ENCODE measurements at places on chromosomes 5 and 9. TPM values are rescaled to one million over a fixed set of nuclear protein-coding genes. Genes with fewer than 3 reads are reported as not detected.

PCDHGA9 gene
- total RNA-seq = 4.8 TPM

GDNF gene
- 0.83 TPM for total RNA-seq

PCDHGA10 gene
- 10.2 TPM for total RNA-seq

SLC34A1 gene
- not detected for total RNA-seq

FOXD4L3 gene
- not detected for total RNA-seq

GLE1 gene
- total RNA-seq = 23.6 TPM

NR2F1 gene
- total RNA-seq = 90.8 TPM

PTGER4 gene
- total RNA-seq = 5.4 TPM

APBA1 gene
- 8.8 TPM for total RNA-seq

FOXE1 gene
- not detected for total RNA-seq

GRCh38 chr5:139025651-139026050 lies 150.5 kb upstream of the LRRTM2 start:
- no peaks in the 10 kb centered on the region for H3K36me3 ChIP-seq
- no peak for DNase-seq
- no peaks in the 10 kb centered on the region for H3K4me1 ChIP-seq
- no peak overlapping the region for H3K27ac ChIP-seq

DNA sequence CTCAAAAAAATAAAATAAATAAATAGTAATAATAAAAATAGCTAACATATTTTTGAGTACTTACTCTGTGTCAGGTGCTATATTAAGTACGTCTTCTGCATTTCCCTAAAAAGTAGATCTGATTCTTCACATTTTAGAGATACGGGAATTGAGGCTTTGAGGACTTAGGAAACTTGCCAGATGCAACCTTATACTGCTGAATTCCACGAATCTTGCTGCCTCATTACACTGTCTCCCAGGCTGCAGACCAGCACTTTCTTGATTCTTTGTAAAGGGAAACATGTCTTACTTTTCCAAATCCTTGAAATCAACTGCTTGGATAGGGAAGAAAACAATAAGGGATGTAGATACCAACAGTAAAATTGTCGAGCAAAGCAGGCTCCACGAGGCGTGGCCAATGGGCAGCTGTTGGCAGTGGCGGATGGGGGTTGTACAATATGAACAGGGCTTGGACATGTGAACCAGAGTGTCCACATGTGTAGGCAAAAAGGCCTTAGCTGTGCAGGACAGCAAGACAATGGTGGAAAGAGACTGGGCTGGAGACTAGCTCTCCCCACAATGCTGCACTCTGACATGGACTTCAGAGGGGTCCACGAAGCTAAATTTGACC lies 124.3 kb upstream of the RAI14 start:
- peak; percentile 95 for DNase-seq
- H3K4me3 ChIP-seq = no peak overlapping the region
- peaks cover 21% of the 10 kb centered on the region for H3K4me1 ChIP-seq
- H3K36me3 ChIP-seq = no peaks in the 10 kb centered on the region
- no peak overlapping the region for H3K27ac ChIP-seq

GRCh38 chr5:123813937-123814624 lies 302.1 kb downstream of the CSNK1G3 start:
- H3K27ac ChIP-seq = no peak overlapping the region
- no peaks in the 10 kb centered on the region for H3K27me3 ChIP-seq
- no peaks in the 10 kb centered on the region for H3K4me1 ChIP-seq
- peak; percentile 73 for DNase-seq
- no peaks in the 10 kb centered on the region for H3K36me3 ChIP-seq
- H3K4me3 ChIP-seq = no peak overlapping the region

DNA sequence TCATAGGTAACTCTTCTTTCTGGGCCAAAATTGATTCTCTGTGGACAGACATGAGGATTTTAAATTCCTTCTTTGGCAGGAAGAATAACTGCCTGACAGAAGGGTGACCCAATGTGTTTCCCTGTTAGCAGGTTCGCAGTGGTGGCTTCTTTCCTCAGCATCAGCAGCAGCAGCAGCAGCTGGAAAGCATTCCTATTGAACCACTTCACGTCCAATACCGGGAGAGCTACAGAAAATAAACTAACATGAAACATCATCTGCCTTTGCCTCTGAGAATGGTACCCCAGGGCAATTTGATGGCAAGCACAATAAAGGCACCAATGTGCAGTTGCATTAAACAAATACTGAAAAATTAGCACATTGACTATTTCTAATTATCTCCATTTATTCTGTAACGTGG lies 214.5 kb downstream of the TMEM167A start:
- H3K4me3 ChIP-seq = no peak overlapping the region
- H3K27me3 ChIP-seq = no peaks in the 10 kb centered on the region
- no peak overlapping the region for H3K27ac ChIP-seq
- no peaks in the 10 kb centered on the region for H3K36me3 ChIP-seq
- H3K4me1 ChIP-seq = no peaks in the 10 kb centered on the region

DNA sequence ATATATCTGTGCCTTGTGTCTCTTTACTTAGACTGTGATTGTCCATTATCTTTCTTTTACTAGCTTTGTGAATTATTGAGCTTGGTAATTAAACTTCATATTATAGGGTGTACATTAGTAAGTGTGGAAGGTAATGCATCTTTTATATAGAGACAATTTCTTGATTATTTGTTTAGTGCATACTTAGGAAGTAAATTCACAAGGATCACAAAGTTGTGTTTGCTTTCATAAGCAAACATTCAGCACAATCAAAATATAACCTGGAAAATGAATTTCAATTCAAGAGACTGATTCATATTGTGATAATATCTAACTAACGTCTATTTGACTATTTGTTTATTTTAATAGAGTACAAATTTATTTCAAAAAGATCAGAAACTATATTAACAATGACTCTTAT lies 749.9 kb upstream of the NUDT12 start:
- no peak for DNase-seq
- no peaks in the 10 kb centered on the region for H3K27me3 ChIP-seq
- no peak overlapping the region for H3K4me3 ChIP-seq

DNA sequence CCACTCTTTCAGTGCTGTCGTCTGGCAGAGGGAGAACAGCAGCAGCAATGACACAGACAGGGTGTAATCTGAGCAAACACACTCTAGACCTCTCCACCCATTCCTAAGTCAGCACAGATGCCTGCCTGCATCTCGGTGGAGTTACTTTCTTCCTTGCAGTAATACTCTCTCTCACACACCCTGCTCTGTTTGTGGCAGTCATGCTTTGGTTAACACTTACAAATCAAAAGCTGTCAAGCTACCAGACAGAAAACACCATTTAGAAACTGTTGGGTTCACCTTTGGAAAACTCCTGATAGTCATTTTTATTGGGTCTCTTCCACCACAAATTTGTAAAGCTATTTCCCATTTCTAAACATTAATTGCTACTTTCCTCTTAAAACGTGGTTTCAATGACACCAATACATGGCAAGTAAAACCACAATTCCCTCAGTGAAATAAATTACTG lies 27.3 kb downstream of the LHFPL2 start:
- no peaks in the 10 kb centered on the region for H3K36me3 ChIP-seq
- peak; percentile 49 for DNase-seq
- H3K27me3 ChIP-seq = no peaks in the 10 kb centered on the region
- no peaks in the 10 kb centered on the region for H3K4me1 ChIP-seq

GRCh38 chr9:134209731-134210311 lies 45.5 kb upstream of the RNU6ATAC start:
- DNase-seq = no peak
- no peak overlapping the region for H3K4me3 ChIP-seq
- peaks cover 3% of the 10 kb centered on the region for H3K4me1 ChIP-seq
- no peak overlapping the region for H3K27ac ChIP-seq

- no peaks in the 10 kb centered on the region for H3K27me3 ChIP-seq
- no peak overlapping the region for H3K4me3 ChIP-seq
- H3K4me1 ChIP-seq = peaks cover 8% of the 10 kb centered on the region
- peak; percentile 62 for DNase-seq
Observed at GRCh38 chr5:69213513-69214215, 21.0 kb upstream of the CDK7 start.

- H3K4me1 ChIP-seq = no peaks in the 10 kb centered on the region
- no peak for DNase-seq
- H3K27me3 ChIP-seq = no peaks in the 10 kb centered on the region
- no peak overlapping the region for H3K4me3 ChIP-seq
Observed at GRCh38 chr9:122276096-122276495, 11.4 kb downstream of the MRRF start.

GRCh38 chr9:135971892-135972291 lies 10.7 kb upstream of the UBAC1 start:
- no peaks in the 10 kb centered on the region for H3K36me3 ChIP-seq
- H3K4me3 ChIP-seq = no peak overlapping the region
- peaks cover 8% of the 10 kb centered on the region for H3K27me3 ChIP-seq
- no peak overlapping the region for H3K27ac ChIP-seq

DNA sequence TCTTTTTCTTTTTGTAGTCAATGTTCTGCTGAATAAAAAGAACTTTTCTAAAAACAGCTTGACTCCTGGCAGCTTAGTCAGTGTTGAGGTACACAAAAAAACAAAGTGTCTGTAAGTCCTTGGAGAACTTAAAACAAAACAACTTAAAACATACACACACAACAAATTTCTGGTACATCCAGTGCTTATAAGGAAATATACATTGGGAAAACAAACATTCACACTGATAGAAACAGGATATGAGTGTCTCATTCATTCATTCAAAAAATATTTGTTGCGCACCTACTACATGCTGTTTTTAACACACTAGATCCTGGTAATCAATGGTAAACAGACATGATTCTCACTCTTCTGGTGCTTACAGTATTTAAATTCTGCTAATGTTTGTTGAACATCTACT lies 27.4 kb upstream of the MEGF9 start:
- DNase-seq = no peak
- H3K4me3 ChIP-seq = no peak overlapping the region
- no peaks in the 10 kb centered on the region for H3K27me3 ChIP-seq
- no peaks in the 10 kb centered on the region for H3K36me3 ChIP-seq
- H3K4me1 ChIP-seq = no peaks in the 10 kb centered on the region

- DNase-seq = no peak
- no peaks in the 10 kb centered on the region for H3K27me3 ChIP-seq
- H3K36me3 ChIP-seq = no peaks in the 10 kb centered on the region
- no peaks in the 10 kb centered on the region for H3K4me1 ChIP-seq
- H3K27ac ChIP-seq = no peak overlapping the region
- no peak overlapping the region for H3K4me3 ChIP-seq
Observed at GRCh38 chr5:149651686-149652085, 70.4 kb downstream of the ARHGEF37 start.

DNA sequence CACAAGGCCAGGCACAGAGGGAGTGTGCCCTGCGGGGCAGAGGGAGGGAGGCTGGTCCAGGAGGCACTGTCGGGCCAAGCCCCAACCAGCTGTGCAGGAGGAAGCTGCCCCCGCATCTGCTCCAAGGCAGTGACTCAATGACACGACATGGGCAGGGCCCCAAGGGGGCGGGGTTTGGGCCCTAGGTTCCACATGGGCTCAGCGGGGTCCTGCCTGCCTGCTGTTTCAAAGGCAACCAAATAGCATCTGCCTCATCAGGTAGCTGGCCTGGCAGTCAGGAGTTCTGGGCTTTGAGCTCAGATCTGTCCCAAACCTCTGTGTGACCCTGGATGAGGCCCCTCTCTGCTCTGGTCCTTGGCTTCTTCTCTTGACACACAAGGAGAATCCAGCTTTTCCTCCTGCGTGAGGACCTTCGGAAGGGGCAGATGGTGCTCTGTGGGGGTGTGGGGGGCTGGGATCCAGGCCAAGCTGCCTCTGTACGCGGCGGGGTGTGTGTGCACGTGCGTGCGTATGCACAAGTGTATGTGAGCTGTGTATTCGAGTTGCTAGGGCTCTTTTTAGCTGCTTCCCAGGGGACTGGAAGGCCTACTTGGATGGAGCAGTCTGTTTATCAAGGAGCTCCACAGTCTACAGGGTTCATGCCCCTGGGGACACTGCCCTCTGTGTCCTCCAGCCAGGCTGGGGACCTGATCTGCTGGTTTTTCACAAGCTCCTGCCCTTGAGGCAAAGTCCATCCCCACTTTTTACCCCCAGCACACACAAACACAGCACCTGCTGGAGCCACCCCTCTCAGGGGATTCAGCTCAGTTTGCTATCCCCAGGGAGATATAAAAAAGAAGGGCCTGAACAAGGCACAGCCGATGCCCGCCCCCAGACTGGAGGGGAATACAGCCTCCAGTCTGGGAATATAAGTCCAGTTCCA lies 138.9 kb downstream of the RGS3 start:
- DNase-seq = peak; percentile 84
- H3K27me3 ChIP-seq = no peaks in the 10 kb centered on the region
- no peak overlapping the region for H3K4me3 ChIP-seq
- peaks cover 48% of the 10 kb centered on the region for H3K4me1 ChIP-seq
- peak overlapping the region; percentile 86 for H3K27ac ChIP-seq
- H3K36me3 ChIP-seq = peaks cover 7% of the 10 kb centered on the region

DNA sequence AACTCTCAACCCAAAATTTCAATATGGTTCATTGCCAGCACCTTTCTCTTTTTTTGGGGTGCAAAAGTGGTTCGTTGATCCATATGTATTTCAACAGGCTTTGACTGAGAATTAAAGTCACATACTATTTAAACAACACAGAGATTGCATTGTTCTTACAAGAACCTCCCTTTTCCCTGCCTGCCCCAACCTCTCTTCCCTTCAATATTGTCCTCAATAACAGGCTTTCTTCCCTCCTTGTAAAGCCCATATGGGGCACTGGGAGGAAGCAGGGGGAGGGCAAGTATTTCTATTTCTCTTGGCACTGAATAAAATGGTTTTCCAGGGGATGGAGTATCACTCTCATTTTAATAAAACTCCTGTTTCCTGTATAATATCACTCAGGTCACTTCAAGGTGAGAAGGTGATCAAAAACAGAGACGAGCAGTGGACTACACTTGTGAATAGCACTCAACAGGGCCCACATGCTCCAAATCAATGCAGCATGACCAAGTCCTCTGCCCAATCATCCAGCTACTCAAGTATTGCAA lies 65.1 kb downstream of the EFNA5 start:
- no peak for DNase-seq
- peaks cover 5% of the 10 kb centered on the region for H3K4me1 ChIP-seq
- no peaks in the 10 kb centered on the region for H3K27me3 ChIP-seq
- H3K36me3 ChIP-seq = no peaks in the 10 kb centered on the region
- no peak overlapping the region for H3K27ac ChIP-seq
- H3K4me3 ChIP-seq = no peak overlapping the region

DNA sequence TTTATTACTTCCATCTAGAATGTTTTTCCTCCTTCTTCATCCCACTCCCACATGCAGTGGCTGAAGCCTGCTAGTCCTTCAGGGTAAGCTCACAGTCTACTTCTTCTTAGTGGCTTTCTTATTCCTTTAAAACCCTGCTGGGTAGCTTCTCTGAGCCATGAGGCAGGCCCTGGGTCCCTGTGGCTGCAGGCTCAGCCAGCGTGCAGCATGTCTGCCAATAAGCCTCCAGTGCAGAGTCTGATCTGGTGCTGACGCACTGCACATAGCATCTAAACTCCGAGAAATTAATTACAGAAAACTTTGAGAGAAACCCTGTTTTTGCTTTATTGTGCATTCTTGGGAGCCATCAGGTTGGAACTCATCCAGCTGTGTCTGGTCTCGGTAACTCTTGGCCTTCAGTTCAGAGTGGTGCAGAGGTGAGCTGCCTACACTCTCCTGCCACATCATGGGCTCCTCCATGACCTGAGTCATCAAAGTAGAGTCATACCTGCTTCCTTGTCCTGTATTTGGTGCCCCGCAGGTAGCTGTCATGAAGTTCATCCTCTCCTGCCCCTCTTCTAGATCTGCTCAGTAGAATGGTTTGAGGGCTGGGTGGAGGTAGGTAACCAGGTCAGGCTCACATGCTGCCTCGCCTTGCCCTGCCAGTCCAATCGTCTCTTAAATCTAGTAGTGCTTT lies 339.4 kb downstream of the KDM4C start:
- no peaks in the 10 kb centered on the region for H3K4me1 ChIP-seq
- no peak for DNase-seq
- H3K27me3 ChIP-seq = no peaks in the 10 kb centered on the region
- no peaks in the 10 kb centered on the region for H3K36me3 ChIP-seq
- H3K4me3 ChIP-seq = no peak overlapping the region
- H3K27ac ChIP-seq = no peak overlapping the region

- H3K36me3 ChIP-seq = no peaks in the 10 kb centered on the region
- peak; percentile 65 for DNase-seq
- peaks cover 7% of the 10 kb centered on the region for H3K27me3 ChIP-seq
Observed at GRCh38 chr9:7273575-7273974, 515.8 kb downstream of the KDM4C start.
